ENCODE measurements at places on chromosomes 12 and 14.

DNA sequence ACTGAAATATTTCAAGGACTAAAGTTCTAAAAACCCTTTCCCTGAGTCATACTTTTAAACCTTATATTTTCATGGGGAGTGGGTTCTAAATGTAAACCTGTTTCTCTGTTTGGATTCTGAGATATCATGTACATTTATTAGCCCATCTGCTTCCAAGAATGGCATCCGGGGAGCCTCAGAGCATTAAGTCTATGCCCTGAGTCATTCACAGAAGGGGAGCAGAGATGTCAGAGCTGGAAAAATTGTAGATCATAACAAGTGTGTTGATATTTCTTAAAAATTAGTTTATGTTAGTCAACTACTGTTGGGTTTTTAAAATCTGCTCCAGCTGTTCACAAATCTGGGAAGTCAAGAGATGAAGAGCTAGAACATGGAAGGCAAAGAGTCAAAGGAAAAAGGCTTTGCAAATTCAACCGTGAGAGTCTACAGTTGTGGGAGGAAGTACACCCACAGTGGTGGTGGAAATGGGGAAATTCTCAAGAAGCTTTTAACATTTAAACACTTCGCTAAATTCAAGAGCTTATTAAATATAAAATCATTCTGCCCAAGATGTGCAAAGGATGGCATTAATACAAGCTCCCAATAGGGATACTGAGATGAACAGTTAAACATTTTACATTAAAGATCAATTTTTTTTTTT lies 70.5 kb upstream of the FLRT2 start:
- no peak for DNase-seq

DNA sequence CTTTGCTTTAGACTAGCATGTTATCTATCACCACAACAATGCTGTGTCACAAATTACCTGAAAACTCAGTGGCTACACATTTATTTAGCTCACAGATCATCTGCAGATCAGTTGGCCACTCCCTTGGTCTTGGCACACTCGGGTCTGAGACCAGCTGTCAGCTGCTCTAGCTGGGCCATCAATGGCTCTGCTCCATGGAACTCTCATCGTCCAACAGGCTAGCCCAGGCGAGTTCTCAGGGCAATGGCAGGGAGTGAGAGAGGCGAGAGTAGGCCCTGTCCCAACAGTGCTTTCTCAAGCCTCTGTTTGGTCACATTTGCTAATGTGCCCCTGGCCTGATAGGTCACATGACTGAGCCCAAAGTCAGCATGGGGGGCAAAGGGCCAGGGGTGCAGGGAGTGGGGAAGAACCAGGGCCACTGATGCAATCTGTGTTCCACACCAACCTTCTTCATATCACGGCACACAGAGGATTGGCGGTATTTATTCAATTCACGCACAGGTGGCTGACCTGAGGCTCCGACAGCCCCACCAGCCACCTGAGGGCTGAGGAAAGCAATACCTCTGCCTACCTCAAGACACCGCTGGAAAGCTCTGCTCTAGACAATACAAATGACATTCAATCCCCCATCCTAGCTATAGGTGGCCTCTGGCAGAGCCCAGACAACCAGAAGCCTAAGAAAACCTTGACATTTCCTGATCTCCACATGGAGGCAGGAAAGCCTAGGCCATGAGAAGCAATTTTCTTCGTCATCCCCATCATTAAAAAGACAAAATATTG lies 82.5 kb downstream of the NT5DC3 start:
- DNase-seq = no peak

DNA sequence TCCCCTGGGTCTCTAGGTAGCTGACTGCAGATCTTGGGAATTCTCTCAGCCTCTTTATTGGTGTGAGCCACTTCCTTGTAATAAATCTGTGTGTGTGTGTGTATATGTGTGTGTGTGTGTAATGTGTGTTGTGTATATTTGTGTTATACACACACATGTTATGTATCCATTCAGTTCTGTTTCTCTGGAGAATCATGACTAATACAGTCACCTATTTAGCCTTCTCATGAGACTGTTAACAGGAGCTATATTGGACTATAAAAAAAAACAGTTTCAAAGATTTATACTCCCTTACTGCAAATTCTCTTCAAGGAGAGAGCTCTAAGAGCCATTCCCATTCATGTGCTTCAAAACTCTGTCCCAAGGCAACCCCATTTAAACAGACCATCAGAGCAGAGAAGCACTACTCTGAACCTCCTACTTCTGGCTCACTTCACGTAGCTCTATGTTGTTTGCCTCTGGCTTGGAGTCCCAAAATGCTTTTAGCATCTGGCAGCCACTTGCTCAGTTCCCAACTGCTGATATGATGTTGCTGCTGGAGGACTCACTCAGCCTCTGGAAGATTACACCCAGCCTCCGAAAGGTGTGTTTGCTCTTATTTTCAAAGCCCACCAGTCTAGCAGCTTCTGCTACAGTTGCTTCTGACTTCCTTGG lies 48.7 kb upstream of the KITLG start:
- DNase-seq = no peak

DNA sequence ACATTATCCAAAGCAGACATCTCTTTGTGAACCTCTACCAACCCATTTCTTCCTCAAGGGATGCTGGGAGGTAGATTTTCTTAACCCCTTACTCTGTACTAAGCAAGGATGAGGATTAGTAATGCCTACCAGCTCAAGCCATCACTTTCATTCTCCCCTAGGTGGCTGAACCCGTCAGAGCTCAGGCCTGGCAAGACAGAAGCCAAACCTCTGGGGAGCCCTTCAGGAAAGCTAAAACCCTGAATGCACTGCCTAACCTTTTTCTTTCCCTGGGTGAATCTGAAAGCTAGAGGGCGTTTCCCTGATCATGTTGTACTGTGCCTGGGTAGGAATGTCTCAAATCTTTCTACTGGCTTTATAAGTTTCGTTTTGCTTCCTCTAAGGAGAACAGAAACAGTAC lies 617.3 kb downstream of the RPL10L start:
- DNase-seq = no peak

- no peak for DNase-seq
These were observed 155.4 kb upstream of the GZMB start for GRCh38 chr14:24789378-24789884.

GRCh38 chr12:20370866-20371519 lies 2.7 kb downstream of the PDE3A start:
- no peak for DNase-seq

- DNase-seq = no peak
These were observed 32.2 kb upstream of the DICER1 start for GRCh38 chr14:95189367-95190132.

DNA sequence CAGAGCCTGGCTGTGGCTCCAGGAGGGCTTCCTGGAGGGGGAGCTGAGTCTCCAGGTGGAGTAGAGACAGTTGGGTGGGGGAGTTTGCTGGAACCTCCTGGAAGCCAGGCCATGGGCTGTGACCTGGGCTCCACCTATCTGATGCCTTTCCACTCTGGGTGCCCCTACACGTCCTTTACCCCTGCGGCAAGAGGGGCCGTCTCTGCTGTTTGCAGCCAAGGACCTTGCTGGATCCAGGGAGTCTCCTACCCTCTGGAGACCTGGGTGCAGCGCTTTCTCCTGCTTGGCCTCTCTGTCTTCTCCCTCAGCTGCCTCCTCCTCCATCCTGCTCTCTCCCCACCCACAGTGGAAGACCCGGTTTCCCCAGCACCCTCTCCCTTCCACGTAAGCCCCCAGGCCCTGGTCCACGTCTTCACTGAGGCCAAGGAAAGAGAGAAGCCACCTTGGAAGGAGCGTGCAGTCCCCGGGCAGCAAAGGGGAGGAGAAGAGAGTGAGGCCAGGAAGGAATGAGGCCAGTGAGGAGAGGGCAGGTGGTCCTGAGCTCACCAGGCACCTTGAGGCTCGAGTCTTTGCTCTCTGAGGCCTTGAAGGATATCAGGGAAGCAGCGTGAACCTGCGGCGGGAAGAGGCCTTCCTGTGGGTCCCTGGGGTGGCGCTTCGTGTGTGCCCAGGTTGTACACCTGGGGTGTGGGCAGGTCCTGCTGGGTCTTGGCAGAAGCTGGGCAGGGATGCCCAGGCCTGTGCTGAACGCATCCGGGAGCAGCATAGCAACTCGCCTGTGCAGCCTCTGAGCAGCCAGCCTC lies 294.3 kb upstream of the RTL1 start:
- no peak for DNase-seq

DNA sequence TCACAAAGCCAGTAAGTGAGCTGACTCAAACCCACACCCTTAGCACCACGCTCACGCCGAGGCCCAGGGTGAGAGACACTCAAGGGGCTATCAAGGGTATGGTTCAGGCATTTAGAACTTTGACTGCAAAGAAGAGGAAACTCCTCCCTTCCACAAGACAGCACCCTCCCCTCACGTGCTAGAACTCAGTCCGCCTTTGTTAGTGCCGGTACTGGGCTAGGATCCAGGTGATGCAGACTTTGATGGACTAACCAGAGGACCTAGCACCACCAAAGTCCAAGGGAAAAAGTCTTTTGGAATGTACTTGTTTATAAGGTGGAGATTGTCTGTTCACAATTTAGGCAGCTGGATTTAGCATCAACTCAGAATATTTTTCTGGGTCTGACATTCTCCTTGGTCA lies 33.7 kb downstream of the VWF start:
- DNase-seq = no peak

GRCh38 chr12:75378354-75378753 lies 12.5 kb upstream of the GLIPR1L2 start:
- DNase-seq = no peak

GRCh38 chr12:93429448-93429847 lies 12.3 kb downstream of the UBE2N start:
- no peak for DNase-seq

GRCh38 chr14:33081259-33081658 lies 142.6 kb downstream of the NPAS3 start:
- no peak for DNase-seq

DNA sequence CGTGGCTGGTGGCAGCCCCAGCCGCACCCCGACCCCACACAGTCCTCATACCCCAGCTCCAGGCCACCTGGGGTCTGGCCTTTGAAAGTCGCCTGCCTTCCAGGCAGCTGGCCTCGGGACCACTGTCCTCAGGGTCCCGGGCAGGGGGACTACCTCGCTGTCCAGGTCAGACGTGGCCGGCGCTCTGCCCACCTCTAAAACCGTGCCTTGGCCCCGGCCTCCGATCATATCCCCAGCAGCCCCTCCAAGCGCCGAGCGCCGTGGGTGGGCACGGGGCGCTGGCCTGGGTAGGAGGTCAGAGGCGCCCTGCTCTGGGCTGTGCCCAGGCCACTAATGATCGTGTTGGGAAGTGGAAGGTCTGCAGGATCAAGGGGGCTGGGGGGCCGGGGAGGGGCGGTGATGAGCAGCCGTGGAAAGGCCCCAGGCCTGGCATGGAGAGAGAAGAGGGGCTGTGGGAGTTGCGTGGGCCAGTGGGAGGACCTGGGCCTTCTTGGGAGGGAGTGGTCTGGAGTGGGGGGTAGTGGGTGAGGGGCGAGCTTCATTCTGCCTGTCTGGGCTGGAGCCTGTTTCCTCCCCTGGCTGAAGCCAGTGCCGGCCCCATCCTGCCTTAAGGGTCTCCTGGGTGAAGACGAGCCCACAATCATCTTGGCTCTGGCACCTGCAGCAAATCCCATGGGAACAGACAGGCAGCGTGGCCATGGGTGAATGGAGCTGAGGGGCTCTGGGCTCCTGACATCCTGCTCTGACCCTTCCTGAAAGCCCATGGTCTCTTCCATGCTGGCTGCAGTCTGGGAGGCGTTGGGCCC lies 4.9 kb downstream of the TMEM121 start:
- no peak for DNase-seq
